HuH-7.5 (cell line): ENCODE measurements at places on chromosomes 2 and 18.

DNA sequence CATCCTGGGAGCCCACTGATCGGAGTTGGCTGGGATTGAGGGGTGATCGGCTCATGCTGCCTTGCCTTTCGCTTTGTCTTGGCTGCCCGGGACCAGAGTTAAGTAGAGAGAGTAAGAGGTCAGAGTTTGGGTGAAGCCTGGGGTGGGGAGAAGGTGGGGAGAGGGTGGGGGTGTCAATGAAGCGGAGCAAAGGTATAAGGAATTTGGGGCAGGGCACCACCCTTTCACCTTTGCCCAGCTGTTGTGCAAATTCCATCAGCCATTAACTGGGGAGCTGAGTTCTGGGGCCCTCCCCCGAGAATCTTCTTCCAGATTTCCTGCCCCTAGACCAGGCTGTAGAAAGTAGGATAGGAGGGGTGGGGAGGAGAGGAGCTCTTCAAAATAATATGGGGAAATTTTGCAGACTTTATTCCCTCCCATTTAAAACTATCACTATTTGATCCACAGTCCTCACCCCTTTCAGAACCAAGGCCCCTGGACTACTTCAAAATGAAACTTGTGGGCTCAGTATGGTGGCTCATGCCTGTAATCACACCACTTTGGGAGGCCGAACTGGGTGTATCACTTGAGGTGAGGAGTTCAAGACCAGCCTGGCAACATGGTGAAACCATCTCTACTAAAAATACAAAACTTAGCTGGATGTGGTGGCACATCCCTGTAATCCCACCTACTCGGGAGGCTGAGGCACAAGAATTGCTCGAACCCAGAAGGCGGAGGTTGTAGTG, at the start of gene SLC23A3:
SLC23A3 (minus strand) TSS at position 100 of the 725 bp plus-strand sequence; CDS start at position 55, 45 bp downstream.
- DNase-seq, result no peak

DNA sequence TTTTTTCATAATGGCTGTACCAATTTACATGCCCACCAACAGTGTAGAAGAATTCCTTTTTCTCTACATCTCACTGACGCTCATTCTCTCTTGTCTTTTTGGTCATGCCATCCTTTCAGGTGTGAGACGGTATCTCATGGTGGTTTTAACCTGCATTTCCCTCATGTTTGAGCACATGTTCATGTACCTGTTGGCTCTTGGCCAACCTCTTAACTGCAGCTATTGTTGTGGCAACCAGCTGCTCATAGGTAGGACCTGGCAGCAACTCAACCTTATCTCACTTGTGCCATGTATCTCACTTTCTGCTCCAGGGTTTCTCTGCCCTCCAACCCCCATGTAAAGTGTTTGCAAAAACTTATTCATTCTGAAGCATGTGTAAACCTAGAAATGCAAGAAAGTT, 167.5 kb downstream of the UPP2 start:
- DNase-seq, result no peak

DNA sequence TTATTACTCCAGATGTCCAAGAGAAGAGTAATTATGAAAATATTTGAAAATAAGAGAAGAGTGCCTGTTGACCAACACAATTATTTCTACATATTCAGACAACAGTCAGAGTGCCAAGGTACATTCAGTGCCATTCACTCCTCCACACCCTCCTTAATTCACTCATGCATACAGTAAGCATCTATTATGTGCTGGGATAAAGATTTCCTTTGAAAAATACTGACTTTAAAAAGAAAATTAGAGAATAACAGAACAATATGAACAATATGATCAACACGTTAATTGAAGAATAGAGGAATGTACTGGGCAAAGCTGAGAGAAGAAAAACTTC, 203.6 kb downstream of the L3MBTL4 start:
- no peak for DNase-seq

GRCh38 chr18:289026-289425, 21.2 kb upstream of the THOC1 start:
- no peak for DNase-seq

- DNase-seq, result no peak
These were observed 13.2 kb downstream of the MFSD2B start for GRCh38 chr2:24022975-24023575.

DNA sequence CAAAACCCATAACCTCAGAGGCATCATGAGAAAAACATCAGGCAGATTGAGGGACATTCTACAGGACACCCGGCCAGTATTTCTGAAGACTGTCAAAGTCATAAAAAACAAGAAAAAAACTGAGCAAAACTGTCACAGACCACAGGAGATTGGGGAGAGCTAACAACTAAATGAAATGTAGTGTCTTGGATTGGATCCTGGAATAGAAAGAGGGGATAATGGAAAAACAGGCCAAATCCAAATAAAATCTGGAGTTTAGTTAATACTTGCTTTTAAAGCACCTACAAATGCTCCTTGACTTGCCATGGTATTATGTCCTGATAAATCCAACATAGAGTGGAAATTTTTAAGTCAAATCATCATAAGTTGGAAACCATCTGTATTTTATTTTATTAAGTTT, 17.6 kb upstream of the CXCR1 start:
- DNase-seq, result no peak

DNA sequence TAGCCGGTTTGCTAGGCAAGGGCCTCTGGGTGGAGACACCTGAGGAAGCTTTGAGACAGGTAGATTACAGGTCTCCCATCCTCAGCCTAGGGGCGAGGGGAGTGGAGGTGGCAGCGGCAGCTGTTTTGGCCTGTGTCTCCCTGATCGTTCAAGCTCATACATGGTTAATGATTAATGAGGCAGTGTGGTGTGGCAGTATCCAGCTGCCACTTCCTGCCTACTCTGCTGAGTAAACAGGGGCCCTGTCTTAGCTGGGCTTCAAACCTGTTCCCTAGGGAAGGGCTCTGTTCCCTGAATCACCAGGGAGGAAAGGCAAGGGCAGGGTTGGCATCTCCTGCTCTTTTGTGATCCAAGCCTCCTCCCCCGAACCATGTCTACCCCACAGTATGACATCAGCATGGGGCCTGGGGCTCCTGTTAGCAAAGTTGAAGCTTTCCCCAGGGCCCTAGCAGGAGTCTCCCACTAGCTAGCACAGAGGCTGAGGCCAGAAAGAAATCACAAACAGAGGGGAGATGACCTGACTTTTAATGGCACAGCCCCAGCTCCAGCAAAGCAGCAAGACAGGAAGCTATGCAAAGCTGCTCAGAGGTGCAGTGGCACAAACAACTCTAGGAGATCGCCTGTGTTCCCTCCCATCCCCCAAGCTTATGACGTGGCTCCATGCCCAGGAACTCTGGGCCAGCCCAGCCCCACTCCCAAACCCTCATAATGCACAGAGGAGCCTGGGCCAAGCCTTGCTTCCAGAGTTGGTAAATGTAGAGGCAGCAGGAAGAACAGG, 3.7 kb upstream of the TUBA4B start:
- DNase-seq, result peak; percentile 76

- DNase-seq, result no peak
These were observed 338.9 kb downstream of the ZEB2 start for GRCh38 chr2:144181001-144181400.

DNA sequence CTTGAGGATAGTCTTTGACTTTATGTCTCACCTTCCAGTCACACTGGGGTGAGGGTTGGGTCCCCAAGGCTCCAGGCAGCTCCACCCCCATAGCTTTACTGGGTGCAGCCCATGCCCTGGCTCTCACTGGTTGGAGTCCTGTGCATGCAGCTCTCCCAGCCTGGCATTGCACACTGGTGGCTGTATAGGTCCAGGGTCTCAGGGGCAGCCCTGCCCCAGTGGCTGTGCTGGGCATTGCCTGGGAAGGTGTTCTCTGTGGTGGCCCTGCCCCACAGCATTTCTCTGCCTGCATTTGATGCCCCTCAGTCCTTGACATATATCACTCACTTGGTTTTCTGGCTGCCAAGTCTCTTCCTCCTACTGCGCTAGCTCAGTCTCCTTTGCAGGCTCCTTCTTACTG, 21.2 kb downstream of the MPHOSPH10 start:
- DNase-seq, result no peak

GRCh38 chr18:11514267-11514666, 95.1 kb upstream of the SLC35G4 start:
- no peak for DNase-seq

DNA sequence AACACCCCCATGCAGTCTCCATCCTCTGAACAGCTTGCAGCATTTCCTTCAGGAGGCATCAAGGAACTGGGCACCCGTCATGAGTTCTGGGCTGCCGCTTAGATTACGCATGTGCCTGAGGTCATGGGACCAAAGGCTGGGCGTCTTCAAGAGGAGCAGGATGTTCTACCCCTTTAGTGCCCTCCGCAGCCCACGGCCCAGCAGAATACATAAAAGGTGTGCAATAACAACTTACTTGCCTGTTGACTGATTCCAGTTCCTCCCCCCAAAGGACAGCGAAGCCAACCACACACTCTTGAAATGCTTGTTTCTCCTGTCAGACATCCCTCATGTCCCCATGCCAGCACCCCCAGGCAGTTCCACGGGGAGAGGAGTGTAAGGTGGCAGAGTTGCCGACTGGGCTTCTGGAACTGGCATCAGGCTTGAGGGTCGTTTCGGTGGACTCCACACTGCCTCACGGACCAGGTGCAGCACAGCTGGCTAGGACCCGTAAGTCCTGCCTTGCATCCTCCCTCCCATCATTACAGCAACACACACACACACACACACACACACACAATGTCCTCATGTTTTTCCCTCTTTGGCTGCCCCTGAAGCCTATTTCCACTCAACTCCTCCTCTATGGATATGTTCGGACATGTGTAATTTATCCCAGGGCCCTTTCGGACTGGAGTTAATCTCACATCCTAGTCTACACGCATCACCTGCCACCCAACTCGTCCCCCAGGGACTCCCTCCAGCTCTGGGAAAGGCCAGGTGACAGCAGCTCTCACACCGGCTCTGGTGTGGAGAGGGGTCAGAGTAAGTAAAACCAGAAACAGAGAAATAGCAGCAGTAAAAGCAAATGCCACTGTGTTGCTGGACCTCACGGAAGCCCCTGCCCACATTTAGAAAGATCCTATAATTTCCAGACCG, 200.7 kb downstream of the BCL11A start:
- no peak for DNase-seq
